Left renal cortex interstitium (tissue), 4 donors: ENCODE measurements at places on chromosomes 2 and 18.

GRCh38 chr2:240840435-240841060 lies 20.5 kb upstream of the KIF1A start:
- peak; percentile 13 for DNase-seq

DNA sequence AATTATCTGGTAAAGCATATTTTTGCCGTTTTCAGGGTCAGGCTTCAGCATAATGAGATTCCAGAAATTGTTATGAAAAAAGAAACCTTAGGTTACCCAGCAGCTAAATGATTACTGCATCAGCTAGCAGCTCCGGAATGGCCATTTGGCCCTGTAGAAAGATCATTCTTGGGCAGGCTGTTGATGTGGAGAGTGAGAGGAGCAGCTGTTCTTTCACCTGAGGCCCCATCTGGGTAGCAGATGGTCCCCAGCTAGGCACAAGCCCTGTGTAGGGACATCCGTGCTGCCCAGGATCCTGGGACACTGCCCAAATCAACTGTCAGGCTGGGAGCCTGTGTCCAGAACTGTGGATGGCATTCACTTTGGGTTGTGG lies 61.8 kb downstream of the NEDD4L start:
- no peak for DNase-seq

- DNase-seq: no peak
These were observed 48.1 kb downstream of the MAIP1 start for GRCh38 chr2:200003444-200003843.

GRCh38 chr2:17441790-17442189 lies 76.5 kb downstream of the RAD51AP2 start:
- DNase-seq: no peak

DNA sequence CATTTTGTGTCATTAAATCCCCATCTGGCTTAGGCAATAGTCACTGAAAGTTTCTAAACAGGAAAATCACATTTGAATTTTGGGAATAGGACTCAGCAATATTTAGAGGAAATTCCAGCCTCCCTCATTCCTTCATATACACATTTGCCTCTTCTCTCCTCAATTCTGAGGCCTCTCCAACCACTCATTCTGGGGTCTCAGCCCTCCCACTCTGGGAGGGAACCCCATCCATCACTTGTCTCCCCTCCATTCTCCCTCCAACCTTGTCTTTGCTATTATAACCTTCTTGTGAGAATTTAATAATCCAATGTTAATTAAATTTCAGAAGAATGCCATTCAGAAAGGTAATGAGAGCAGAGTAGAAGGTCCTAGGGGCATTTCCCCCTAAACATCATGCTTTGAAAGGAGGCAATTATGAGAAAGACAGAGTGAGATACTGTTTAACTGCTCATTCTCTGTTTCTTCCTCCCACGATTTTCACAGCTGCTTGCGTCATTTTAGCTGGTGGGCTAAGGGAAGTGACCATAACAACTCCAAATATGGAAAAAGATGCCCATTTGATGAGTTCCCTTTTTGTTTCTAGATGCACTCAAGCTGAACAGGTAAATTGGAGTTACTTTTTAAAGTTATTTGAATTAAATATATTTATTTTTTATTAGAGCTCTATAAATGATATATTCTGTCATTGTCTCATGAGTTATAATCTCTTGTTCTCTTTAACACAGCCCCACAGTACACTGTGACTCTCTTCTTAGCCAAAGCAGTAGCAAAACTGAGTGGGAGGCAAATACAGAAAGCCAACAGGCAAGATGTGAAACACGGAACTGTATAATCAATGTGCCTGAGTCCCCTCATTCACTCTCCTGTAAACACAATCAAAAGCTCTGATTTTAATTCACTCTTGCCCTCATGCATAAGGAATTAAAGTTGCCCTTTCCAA lies 135.1 kb downstream of the DLGAP1 start:
- no peak for DNase-seq

GRCh38 chr18:627231-627630 lies 30.2 kb upstream of the TYMS start:
- DNase-seq: no peak

DNA sequence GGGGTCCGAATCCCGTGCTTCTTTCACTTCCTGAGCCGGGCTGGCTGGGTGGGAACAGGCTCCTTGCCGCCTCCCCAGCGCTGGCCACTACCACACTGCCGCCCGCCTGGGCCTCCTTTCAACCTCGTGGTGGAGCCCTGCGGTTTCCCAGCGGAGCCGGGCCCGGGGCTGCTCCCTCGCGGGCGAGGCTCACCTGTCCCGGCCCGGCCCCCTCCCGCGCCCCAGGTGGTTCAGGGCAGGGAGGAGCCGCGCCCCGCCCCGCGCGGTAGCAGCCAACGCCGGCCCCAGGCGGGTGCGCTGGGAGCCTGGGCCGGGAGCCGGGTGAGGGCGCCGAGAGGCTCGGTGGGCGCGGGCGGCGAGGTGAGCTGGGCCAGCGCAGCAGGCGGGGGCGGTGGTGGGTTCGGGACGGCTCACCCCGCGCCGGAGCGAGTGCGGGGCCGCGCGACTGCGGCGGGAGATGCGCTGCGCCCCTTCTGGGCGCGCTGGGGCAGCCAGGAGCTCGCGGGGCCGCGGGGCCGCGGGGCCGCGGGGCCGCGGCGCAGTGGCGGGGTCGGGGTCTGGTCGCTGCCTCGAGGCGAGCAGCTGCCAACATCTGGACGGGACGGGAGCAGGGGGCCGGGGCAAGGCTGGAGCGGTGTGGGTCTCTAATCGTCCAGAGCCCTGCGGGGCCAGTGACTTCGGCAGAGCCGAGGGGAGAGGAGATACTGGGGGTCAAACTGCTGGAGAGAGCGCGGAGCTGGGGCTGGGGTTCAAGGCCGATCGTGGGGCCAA lies at the start of gene LYPD6B:
LYPD6B (plus strand) TSS at position 258 of the 771 bp plus-strand sequence. CDS start 92,250 bp downstream, outside the sequence.
- DNase-seq: no peak

GRCh38 chr2:26807788-26808460 lies 22.1 kb downstream of the CENPA start:
- peak; percentile 26 for DNase-seq

GRCh38 chr2:195411219-195411687 lies 245.8 kb upstream of the SLC39A10 start:
- no peak for DNase-seq

GRCh38 chr2:144523596-144524117 lies 3.7 kb upstream of the ZEB2 start:
- no peak for DNase-seq

- DNase-seq: no peak
These were observed 101.6 kb upstream of the MAP4K3 start for GRCh38 chr2:39538718-39539117.

GRCh38 chr2:58138396-58139030 lies 91.9 kb downstream of the VRK2 start:
- no peak for DNase-seq

DNA sequence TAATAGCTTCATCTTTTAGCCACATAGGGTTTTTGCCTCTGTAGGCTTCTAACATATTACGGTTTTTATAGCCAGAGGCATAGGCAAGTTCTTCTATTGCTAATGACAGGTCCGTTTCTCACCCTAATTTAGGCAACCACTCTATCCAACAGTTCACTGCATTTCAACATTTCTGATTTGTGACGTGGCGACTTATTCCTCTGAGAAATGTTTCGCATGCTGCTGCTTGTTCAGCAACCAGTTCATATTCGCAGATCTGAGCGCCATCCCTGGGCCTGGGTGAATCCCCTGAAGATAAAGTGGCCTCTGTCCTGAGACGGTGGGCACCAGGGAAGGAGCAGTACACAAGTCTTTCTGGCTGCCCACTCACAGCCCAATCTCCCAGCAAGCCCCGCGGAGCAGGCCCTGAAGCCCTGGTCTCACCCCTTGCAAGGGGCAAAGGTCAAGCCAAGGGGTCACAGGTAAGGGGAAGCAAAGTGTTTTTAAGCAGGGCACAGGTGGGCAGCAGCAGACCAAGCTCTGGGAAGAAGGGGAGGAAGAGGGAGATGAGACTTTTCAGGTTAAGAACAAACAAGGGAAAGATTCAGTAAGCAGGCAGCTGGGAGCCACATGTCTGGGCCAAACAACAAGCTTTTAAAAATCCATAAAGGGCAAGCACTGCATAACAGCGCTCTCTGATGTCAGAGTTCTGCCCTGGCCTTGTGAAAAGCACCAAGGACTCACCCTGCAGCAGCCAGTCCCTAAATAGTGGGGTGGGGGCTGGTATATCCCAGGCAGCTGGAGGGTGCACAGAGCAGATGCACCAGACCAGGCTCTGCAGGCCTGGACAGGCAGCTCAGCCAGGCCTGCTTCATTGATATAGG lies 10.8 kb upstream of the COX7A2L start:
- no peak for DNase-seq

GRCh38 chr2:119402645-119403560 lies 28.8 kb upstream of the TMEM37 start:
- DNase-seq: no peak

DNA sequence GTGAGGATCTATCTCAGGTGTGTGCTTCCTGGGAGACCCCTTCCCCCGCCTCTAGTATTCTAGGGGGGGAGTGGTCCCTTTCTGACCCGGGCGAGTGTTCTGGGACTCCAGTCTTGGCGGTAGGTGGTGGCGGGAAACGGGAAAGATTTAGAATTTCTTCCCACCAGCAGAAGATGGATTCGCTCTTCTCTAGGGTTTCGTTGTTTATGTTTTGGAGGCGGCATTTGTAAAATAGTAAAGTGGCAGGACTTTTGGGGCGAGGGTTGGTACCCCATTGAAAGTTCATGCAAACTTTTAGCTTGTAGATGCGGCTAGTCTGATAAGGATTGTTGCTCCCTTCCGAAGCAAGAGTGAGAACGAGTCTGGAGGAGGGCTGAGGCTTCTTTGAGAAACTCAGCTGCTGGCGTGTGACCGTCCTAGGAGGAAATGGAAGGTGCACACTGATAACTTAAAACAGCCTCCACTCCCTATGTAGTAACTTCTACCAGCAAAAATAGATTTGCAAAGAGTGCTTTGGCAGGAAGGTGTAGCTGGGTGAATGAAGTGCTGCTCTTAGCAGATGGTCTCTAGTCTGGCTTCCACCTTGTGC lies 412 bp downstream of the GPD2 start:
- peak; percentile 18 for DNase-seq

DNA sequence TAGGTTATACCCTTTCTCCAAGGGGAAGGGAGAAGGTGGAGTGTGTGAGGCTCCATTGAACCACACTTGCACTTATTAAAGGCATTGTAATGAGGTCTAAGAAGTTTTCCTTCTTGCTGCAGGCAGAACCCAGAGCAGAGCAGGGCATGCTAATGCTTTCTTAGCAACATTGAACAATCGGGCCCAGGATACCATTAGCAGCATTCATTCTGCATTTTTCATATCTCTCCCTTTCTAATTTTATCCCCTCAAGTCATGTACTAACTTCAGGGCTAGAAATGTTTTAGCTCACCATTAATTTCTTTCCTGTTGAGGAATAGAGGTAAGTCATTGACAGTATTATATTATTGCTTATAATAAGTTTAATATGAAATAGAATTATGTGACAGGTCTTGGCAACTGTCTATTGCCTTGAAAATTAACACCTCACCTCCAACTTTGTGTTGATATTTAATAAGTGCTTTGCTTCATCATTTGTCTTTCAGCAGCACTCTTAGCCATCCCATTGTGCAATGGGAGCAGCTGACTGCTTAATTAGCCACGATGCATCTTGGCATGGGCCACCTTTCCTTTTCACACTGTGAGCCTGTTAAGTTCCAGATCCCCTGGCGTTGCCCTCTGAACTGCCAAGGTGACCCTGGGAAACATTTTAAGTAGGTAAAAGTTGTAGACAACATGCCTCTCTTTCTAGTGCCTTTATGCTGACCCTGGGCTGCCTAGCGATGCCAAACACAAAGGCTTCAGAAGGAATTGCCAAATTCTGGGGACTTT lies 300.8 kb upstream of the MEX3C start:
- no peak for DNase-seq

- DNase-seq: no peak
These were observed 118.9 kb downstream of the VWA3B start for GRCh38 chr2:98205889-98206288.

GRCh38 chr2:37648331-37649011 lies 23.0 kb downstream of the CDC42EP3 start:
- DNase-seq: no peak

GRCh38 chr2:180747728-180748127 lies 232.7 kb upstream of the UBE2E3 start:
- no peak for DNase-seq

- no peak for DNase-seq
These were observed 76.3 kb upstream of the MGAT4A start for GRCh38 chr2:98807221-98807620.

GRCh38 chr18:46343931-46344372 lies 239.8 kb downstream of the HAUS1 start:
- DNase-seq: no peak

DNA sequence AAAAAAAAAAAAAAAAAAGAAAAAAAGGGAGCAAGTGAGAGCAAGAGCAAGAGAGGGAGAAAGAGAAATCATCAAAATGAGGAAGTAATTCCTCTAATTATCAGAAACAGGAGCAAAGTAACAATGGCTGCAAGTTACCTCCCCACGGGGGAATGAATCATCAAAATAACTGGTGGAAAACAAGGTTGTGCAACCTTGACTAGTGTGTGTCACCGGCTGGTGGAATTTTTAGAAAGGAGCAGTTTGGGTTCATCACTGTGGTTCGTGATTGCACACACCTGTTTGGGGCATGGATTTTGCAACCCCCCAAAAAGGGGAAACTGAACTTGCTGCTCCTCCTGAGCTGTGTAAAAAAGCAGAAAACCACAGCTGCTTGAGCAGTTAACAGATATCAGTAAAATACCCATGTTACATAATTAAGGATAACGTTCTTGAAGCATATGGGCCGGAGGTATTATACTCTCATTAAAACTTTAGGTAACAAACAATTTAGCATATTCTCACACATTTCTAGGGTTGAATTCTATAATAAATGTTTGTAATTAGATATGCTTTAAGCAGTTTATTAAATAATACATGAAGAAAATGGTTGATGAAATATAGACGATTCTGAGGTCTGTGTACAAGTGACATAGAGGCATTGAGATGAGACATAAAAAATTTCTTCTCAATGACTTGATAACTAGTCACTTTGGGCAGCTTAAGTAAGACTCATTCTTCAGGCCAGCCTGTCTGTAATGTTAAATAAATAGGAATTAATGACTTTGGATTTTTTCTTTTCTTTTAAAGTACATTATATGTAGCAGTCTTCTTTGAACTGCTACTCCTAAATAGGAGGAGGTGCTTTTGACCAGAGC lies 184.2 kb upstream of the ZEB2 start:
- no peak for DNase-seq
